Activated gamma-delta T cell treated with anti-CD3 and anti-CD28 coated beads, Interleukin-2, amount 50 U/mL, for 16 hours (primary cell): ENCODE measurements at places on chromosomes 13 and 19.

- peak; percentile 82 for DNase-seq
Observed at GRCh38 chr19:4139614-4140236, 13.7 kb upstream of the CREB3L3 start.

- DNase-seq: no peak
Observed at GRCh38 chr13:23899555-23899954, 2.3 kb upstream of the C1QTNF9B start.

DNA sequence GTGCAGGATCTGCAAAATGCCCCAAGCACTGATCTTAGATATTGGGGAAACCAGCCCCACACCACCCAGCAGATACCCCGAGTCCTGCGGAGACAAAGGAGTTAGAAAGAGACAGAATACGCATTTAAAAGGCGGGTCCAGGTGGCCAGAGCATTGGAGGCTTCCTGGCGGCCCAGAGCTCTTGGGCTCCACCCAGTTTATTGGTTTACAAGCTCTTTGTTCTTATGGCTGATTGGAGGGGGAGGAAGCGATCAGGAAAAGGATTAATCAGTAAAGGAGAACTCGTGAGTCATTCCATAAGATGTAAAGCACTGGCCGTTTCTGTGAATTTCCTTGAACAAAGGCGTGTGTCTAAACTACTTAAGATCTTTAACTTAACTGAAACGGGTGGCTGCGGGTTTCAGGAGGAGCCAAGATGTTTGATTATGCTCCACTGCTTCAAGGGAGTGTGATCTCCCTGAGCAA is 926 bp downstream of the ZNF587 start:
- DNase-seq: no peak

DNA sequence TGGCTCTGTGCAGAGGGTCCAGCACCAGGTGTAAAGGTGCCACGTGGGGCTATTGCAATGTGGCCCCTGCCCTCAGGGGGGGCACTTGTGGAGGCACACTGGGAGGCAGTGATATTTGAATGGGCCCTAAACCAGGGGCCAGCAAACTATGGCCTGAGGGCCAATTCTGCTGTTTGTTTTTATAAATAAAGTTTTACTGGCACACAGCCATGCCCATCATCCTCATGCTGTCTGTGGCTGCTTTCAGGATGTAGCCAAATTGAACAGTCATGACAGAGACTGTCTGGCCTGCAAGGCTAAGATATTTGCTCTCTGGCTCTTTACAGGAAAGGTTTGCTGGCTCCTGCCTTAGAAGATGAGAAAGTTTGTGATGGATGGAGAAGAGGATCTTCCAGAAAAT is 33.9 kb upstream of the RANBP3 start:
- no peak for DNase-seq

- no peak for DNase-seq
Observed at GRCh38 chr13:77406644-77407440, 79.9 kb upstream of the MYCBP2 start.

- no peak for DNase-seq
Observed at GRCh38 chr13:101627556-101627943, 175.1 kb downstream of the ITGBL1 start.

- DNase-seq: no peak
Observed at GRCh38 chr13:22128441-22129408, 457.9 kb downstream of the FGF9 start.

DNA sequence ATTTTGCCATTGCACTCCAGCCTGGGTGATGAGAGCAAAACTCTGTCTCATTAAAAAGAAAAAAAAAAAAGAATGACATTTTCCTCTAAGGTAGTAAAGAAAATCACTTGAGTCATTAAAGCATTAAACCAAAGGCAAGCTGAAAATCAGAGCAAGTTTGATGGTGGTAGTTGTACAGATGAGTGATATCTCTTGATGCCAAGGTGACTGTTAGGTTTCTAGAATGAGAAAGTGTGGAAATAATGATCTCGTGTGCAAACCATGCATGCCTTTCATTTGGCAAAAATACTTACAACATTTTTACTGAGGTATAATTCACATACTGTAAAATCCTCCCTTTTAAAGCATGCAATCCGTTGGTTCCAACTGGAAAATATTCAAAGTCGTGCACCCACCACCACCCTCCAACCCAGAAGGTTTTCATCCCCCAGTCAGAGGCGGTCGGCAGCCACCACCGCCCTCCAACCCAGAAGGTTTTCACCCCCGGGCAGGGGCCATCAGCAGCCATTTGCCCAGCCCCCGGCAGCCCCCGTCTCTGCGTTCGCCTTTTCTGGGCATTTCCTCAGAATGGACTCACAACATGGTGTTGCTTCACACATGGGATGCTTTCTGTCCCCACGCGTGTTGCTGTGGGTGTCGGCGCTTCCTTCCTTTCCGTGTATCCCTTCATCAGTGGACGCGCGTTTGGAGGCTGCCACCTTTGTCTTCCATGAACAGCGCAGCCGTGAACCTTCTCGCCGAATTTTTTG is 90.2 kb downstream of the ATP11A start:
- no peak for DNase-seq

- DNase-seq: no peak
Observed at GRCh38 chr19:31350033-31350692, 927 bp upstream of the TSHZ3 start.

GRCh38 chr13:103087275-103087674 is 21.1 kb upstream of the SLC10A2 start:
- no peak for DNase-seq

DNA sequence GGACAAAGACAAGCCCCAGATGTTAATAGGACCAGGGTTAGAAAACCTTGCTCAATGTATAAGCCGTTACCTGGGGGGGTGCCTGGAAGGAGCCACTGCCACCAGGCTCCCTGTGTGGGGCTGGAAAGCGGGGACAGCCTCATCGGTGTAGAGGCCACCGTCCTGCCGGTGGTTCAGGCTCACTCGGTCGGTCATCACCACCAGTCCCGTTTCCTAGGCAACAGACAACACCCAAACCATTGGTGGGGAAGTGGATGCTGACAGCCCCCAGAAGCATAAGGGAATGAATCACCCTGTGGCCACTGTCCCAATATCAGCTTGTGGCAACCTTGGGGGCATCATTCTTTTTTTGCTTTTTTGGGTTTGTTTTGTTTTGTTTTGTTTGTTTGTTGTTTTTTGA is 55.8 kb downstream of the CPAMD8 start:
- no peak for DNase-seq

- DNase-seq: peak; percentile 38
Observed at GRCh38 chr19:42433503-42434260, 6.5 kb upstream of the LIPE start.

DNA sequence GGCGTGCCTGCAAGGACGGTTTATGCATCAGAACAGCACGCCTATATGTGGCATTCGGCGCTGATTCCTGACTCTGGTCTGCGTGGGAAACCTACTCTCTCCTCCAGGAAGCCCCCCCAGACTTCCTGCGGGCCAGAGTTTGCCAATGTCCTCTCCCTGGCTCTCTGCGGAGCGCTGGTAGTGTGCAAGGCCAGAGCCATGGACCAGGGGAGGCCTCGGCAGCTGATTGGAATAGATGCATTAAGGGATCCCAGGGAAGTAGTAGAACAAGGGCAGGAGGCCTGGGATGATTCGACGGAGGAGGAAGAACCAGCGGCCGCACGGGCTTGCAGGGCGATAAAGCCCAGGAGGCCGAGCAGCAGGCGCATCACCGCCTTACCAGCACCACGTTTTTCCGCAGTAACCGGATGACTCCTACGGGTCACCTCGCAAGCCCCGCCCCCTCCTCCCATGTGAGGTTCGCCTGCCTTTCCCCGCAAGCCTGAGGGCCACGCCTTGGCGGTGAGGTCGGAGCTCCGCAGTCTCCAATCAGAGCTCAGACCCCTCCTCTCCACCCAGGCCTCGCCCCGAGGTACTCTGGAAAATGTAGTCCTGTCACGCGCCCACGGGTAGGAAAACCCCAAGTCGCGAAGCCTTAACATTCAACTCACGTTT is 5.0 kb downstream of the CLEC11A start:
- DNase-seq: peak; percentile 67

DNA sequence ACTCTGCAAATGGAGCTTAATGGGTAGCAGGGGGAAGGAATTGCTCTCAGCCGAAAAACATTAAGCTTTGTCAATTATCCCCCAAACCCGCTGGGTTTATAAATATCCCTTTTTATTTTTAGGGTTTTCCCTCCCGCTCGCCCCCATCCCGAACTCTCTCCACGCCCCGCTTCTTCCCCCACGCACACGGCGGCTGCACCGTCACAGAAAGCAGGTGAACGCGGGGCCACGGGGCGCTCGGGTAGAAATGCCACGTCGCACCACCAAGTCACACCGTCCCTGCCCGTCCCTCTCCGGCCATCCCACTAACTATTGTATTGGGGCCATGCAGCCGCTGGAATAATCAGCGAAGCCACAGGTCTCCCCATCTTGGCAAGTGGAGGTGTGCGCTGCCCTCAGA is 3.5 kb downstream of the PTPRS start:
- no peak for DNase-seq

- no peak for DNase-seq
Observed at GRCh38 chr19:4134351-4134750, 10.4 kb upstream of the MAP2K2 start.

DNA sequence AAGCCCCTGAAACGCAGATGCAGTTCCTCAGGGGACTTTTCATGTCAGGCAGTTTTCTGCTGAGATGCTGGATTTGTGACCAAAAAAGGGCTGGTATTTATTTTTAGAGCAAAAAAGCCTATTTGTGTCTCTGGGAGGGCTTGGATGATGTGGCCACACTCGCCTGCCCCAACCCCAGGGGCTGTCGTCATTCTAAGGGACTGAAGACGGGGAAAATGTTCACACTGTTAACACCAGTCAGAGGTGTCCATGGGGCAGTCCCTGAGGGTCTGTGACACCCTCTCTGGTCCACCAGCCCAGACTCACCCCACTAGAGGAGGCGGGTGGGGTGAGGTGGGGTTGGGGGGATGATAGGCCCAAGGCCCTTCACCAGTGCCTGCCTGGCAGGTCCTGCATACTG is 15.9 kb upstream of the EPHX3 start:
- no peak for DNase-seq

DNA sequence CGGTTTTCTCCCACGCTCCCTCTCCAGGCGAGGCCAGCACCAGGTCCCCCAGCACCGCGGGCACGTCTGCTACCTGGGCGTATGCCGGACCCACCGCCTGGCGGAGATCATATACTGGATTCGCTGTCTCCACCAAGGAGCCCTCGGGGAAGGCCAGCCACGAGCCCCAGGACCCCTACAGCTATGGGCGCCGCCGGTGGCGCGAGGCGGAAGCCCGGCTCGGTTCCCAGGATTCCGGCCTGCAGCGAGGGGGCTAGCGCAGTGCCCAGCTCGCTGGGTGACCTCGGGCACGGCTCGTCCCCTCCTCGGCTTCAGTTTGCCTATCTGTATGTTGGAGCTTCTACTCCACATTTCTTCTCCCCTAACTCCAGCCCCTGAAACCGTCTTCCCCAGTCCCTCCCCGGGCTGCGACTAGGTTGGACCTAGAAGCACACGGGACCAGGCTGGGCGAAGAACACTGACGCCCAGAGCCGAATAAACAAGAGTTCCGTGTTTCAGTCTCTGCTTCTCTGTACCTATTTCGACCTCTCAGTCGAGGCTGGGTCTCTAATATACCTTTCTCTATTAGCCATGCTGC is 749 bp upstream of the CPT1C start:
- DNase-seq: no peak

- no peak for DNase-seq
Observed at GRCh38 chr19:17687141-17687856, 855 bp downstream of the UNC13A start.

DNA sequence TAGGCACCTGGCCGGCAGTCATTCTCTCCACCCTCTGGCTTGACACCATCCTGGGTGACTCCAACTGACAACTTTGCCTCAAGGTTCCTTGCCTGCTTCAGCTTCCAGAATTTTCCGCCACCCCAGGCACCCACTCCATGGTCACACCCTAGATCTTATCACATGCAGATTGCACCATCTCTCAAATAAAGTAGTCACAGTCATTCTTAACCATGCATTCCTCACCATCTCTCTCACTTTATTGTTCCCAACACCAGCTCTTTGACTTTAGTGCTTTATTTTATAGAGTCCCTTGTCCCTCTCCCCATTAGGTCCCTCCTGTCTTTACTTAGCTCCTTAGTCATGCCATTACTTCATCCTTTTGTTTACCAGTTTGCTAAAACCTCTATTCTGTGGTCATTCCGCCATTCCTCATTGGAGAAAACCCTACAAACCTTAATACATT is 351.7 kb downstream of the SPRY2 start:
- DNase-seq: no peak

DNA sequence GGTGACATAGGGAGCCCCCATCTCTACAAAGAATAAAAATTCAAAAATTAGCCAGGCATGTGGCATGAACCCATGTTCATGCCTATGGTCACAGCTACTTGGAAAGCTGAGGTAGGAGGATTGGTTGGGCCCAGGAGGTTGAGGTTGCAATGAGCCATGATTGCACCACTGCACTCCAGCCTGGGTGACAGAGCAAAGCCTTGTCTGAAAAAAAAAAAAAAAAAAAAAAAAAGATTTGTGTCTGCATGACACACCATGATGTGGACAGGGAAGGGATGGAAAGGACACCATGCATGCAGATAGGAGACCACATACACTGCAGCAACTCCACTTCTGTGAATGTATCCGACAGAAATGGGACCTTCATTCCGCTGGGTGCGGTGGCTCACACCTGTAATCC is 34.0 kb upstream of the HOMER3 start:
- DNase-seq: no peak

GRCh38 chr13:105625691-105626090 is 909.8 kb downstream of the EFNB2 start:
- no peak for DNase-seq

GRCh38 chr19:7748756-7749155 is 1.4 kb upstream of the CD209 start:
- DNase-seq: no peak

GRCh38 chr19:49073514-49074378 is 1.2 kb upstream of the KCNA7 start:
- no peak for DNase-seq

GRCh38 chr13:110462091-110462490 is 99.4 kb downstream of the RAB20 start:
- no peak for DNase-seq

DNA sequence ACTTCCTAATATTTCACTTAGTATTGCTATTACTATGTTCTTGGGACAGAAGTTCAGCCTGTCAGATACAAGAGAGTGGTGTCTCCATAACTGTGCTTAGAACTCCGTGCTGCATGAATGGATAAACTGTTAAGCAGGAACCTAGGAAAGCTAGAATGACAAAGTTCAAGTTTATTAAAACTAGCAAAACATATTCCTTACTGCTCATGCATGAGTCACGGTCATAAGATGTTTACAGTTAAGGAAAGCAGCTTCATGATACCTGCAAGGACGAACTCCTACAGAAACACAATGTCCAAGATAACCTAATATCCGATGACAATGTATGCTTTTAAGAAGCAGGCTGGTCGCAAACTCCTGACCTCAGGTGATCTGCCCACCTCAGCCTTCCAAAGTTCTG is 6.0 kb upstream of the ZNF765 start:
- no peak for DNase-seq

DNA sequence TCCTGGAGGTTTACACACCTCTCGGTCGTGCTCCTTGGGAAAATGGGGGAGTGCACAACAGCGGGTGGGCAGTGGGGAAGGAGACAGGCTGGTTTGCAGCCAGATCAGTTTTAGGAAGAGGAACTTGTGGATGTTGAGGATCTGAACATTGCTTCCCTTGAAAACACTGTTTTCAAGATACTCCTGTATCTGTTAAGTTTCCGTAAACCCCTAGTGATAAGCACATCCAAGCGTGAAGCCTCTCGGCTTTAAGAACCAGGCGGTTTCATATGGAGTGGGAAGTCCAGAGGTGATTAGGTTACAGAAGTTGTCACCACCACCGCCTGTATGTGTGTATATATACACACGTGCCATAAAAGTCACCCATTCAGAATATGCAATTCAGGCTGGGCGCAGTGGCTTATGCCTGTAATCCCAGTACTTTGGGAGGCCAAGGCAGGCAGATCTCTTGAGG is 47.4 kb downstream of the SIPA1L3 start:
- DNase-seq: no peak

GRCh38 chr13:26762745-26763345 is 2.3 kb upstream of the GPR12 start:
- no peak for DNase-seq
